ENCODE measurements at places on chromosomes 1 and 21.

GRCh38 chr1:35190784-35191183 lies 2.2 kb downstream of the SFPQ start:
- no peak for DNase-seq

GRCh38 chr1:14626869-14627607 lies 28.6 kb downstream of the KAZN start:
- no peak for DNase-seq

DNA sequence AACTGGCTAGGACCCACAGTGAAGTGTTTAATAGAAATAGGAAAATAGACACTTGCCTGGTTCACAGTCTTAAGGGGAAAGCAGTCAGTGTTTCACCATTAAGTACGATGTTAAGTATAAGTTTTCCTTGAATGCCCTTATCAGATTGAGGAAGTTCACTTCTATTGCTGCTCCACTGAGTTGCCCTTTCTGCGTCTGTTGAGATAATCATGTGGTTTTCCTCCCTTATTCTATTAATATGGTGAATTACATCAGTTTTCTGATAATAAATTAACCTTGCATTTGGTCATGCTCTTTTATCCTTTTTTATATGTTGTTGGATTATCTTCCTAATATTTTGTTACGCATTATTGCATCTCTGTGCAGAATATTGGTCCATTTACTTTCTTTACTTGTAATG lies 21.4 kb downstream of the UTS2 start:
- no peak for DNase-seq

DNA sequence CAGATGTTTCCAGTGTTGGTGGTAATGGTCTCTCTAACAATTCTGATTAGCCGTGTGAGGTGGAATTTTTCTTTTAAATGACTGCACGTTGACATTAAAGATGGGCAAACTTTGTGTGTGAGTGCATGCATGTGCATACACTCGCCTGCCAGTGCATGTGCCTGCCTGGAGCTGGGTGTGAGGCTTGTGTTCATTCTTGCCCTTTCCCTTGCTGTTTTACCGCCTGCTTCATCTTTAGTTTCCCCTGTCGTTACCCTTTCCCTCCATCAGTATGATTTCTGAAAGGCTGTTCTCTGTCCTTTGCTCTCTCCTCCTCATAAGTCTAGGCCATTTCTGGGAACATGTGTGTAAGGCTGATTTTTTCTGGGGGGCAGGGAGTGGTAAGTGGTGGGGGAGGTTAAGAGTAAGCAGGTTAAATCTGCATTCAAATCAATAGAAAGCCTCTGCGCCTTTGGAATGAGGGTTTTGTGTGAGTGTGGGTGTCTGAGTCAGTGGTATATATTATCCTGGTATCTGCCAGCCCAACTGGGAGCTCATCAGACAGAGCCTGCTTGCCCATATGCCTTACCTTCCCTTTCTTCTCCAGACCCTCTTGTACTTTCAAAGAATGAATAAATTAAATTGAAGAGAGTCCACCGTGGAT lies 112.5 kb downstream of the PBX1 start:
- DNase-seq = no peak

GRCh38 chr1:199619223-199619622 lies 408.3 kb upstream of the NR5A2 start:
- no peak for DNase-seq

GRCh38 chr1:239954836-239955235 lies 136.8 kb upstream of the FMN2 start:
- no peak for DNase-seq

DNA sequence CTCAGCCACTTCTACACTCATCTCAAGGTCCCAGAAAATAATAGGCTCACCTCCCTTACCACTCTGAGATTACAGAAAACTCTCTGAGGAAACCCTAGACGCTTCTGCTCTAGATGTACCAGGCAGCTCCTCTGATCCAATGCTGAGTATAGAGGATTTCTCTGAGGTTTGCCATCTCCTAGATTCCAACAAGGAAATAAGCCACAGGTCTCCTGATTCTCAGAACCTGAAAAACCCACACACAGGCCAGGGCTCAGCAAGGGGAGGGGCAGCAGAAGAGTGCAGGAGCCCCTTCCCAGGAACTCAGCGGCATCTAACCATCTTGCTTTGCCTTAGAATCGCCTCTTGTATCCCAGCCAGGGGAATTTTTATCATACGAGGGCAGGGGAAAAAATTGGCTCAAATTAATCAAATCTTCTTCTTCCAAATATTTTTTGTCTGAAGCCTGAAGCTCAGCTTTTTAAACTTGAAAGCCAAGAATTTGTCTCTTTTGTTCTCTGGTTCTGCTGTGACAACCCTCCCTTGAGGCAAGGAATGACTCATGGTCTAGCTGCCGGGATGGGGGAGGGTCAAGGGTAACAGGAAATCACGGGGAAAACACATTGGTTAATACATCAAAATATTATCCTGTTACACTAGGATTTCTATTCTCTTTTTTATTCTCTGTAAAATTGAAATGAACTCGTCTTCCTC lies 30.8 kb downstream of the GORAB start:
- DNase-seq = no peak

DNA sequence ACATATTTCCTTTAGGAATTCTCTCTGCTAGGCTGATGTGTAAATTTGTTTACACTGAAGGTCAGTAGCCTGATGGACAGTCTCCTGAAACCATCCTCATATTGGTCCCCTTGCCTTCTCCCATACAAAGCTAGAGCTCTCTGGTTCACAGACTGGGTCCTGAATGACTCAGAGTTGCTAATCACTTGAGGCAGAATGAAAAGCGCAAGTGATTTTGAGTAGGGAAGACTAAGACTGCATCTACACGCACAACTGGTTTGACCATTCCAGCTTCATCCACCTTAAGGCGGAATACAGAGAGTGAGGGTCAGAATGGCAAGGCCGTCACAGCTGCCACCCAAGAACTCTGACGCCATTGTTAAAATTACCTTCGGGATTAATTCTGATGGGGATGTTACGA lies 70.2 kb upstream of the KIF26B start:
- no peak for DNase-seq

DNA sequence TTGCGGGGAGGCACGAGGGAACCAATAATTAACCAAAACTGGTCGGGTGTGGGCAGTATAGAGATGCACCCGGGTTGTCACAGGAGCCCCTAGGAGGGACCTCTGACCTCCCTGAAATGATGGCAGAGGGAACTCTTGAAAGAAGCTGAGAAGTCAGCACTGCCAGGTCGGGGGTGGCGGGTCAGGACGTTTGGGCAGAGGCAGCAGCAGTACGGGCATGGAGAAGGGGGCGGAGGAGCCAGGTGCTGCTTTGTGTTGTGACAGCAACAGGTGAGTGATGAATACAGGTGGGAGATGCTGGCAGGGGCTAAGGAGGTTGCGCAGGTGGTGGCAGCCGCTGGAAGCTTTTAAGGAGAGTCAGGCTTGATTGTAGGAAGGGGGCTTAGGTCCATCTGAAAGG lies 11.7 kb downstream of the TNFRSF1B start:
- DNase-seq = no peak

DNA sequence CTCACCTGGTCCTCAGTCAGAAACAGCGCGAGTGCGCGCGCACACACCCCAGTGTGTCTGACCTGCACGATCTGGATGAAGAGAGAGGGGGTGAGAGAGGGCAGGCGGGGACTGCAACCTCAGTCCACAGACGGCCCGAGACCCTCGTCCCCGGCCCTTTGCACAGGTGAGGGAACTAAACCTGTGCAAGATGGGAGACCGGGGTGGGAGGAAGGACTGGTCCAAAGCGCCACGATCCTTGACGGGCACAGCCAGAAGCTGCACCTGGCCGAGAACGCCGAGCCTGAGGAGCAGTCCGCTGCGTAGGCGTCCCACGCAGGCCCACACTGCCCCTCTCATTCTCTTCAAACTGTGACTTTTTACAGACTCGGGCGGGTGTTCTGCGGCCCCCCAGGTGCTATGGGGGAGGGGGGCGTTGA lies 519 bp upstream of the IQCC start:
- DNase-seq = no peak

- DNase-seq = peak; percentile 10
Measured at GRCh38 chr1:58287894-58288623, 258.5 kb downstream of the OMA1 start.

- DNase-seq = no peak
Measured at GRCh38 chr1:234509457-234510328, 30.7 kb upstream of the TARBP1 start.

GRCh38 chr1:212106286-212106792 lies 70.8 kb downstream of the DTL start:
- DNase-seq = no peak

DNA sequence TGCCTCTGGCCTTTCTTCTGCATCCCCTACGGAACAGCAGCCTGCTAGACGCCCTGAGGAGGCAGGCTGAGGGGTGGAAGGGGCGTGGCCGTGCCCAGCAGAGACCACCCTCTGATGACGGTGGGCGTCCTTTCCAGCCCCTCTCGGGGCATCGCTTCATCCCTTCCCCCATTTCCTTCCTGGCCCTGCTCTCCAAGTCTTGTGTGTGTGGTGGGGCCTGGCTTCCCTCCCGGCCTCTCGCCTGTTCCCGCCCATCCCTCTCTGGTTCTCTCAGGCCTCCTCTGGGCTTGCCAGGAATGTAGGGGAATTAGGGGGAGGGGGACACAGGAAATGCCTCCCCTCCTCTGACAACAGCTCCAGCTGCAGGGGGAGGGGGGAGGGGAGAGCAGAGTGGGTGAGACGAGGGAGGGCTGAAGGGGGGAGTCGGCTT lies 51.1 kb downstream of the SKI start:
- no peak for DNase-seq
